ENCODE measurements at places on chromosomes 11 and 22. TPM values are rescaled to one million over a fixed set of nuclear protein-coding genes. Genes with fewer than 3 reads are reported as not detected.

The RAC2 gene
- 7.1 TPM for polyA plus RNA-seq

The KRTAP5-7 gene
- polyA plus RNA-seq, result 0.09 TPM

The OR6A2 gene
- polyA plus RNA-seq, result not detected

The CAPRIN1 gene
- polyA plus RNA-seq, result 288 TPM

The WNT11 gene
- 15.9 TPM for polyA plus RNA-seq

The WBP2NL gene
- 3.8 TPM for polyA plus RNA-seq

DNA sequence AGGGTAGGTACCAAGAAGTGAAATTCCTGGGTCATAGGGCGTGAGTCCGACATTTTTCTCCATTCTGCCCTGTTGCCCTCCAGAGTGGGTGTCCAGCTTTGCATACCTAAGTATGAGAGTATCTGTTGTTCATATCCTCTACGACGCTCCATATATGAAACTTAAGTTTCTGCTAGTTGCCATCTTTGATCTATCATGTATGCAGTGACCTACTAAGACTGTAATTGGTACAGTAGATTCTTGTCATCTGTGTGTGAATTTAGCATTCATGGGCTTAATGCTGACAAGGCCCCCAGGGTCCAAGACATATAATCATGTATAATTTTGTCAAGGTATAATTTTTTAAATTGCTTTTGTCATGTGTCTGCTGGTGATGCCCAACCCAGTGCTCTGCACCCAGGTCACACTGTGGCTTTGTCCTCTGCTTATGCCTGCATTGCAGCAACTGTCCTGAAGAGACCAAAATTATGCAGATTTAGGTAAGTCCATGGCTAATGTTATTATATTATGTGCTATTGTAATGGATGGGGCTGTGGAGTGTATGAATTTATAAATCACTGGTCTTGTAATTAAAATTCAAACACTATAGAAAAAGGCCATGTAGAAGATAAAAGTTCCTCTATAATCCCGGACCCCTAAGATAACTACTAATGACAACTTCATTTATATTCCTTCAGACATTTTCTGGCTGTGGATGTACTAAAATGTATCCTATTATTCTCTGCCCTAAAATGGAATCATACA is 12.2 kb downstream of the NEAT1 start:
- DNase-seq, result no peak

DNA sequence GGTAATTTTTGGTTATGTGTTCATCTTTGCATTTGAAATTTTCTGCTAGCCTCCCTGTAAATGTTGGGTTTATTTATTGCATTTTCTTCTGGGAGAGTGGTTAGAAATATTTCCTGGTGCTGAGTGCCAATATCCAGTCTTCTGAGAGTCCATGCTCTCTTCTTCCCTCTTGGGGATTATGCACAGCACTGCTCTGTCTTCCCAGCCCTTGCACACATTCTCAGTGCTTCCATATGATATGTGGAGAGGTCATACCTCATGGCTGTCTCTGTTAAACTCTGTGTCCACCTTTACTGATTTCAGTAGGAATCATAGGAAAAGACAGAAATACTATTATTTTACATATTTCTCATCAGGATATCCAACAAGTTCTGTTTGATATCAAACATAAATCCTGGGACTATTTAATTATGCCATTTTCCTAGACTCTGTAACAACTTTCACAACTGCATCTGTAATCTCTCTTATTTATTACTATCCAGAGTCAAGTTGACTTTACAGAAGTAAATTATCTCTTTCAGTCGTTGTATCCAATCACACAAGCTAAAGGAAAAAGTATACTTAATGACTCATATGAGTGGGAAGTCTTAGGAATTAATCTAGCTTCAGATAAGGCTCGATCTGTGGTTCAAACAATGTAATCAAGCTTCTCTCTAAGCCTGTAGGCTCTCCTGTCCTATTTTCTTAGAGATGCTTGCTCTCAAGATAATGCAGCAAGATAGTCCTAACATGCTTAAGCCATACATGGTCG is 2.7 kb upstream of the NXPE1 start:
- DNase-seq, result no peak

DNA sequence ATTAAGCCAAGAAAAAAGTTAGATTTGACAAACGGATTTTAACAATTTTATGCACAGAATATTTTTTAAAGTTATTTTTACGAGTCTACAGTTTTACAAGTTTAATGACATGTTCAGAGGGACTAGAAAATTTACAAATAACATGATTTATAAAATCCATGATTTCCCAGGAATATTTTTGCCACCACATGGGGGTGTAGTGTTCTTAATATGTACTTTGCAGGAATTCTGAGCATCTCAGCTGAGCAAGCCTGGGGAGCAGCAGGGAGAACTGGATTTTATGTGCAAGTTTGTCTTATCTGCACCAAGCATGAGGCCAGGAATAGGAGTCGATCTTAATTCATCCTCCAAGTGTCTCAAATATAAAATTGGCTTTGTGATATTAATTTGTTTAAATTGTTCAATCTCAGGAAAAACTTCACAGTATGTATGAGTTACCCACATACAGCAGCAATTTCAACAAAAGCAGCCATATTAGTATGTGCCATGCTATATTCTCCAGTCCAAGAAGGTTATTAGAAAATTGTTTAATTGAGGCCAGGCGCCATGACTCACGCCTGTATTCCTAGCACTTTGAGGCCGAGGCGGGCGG is 826.3 kb downstream of the DLG2 start:
- DNase-seq, result peak; percentile 16

GRCh38 chr11:122668562-122669090 is 13.1 kb downstream of the UBASH3B start:
- DNase-seq, result no peak

DNA sequence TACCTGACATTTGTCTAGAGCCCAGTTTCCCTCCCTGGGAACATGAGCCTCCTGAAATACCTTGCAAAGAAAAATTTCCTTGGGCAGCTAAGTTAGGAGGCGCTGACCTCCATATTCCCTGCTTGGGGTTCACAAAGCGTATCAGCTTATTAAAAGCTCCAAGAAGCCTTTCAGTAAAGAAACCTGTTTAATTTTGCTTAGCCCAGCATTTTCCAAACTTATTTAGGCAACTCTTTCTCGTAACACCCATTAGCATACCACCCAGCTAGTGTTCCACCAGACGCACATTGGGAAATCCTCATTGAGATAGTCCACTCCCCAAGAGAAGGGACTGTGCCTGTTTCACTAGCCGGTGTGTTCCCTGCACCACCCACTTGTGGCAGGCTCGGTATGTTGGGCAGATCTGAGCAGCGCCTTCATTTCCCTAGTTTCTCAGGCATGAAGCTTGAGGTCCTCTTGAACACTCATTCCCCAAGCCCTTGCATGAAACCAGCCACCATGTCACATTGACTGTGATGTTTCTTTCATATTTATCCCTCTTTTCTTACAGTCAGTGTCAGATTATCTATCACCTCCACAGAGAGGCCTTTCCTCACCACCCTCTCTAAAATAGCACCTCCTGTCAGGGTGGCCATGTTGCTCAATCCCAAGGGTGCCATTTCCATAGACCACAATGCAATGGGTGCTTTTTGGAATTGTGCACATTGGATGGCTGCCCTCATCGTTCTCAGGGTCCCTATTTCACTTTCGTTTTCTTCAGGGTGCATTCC is 12.5 kb upstream of the ELF5 start:
- no peak for DNase-seq

DNA sequence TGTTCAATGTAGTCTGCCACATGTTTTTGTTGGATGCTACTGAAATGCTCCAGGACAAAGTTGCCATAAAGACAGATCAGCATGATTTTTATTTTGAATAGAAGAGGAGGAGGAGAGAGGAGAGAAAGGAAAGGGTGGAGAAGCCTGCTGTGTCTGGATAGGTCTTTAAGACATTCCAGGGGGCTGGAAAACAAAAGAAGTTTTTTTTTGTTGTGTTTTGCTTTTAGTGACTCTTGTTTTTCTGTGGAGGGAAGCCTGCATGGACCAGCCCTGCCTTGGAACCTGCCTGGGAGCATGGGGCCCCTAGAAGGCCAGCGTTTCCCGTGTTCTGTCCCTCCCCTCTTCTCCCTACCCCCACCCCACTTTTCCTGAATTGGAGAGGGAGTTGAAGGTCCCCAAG is 2.3 kb downstream of the TSPAN18 start:
- no peak for DNase-seq

All from right renal pelvis (tissue), 4 donors.